ENCODE measurements at places on chromosomes 3 and 15.
A peak's percentile ranks its signal among the peaks of the same experiment; 100 is the strongest.

GRCh38 chr15:35679186-35679585, 133.2 kb upstream of the DPH6 start:
- no peak for DNase-seq

GRCh38 chr3:24047513-24047912, 102.4 kb downstream of the NR1D2 start:
- no peak for DNase-seq

DNA sequence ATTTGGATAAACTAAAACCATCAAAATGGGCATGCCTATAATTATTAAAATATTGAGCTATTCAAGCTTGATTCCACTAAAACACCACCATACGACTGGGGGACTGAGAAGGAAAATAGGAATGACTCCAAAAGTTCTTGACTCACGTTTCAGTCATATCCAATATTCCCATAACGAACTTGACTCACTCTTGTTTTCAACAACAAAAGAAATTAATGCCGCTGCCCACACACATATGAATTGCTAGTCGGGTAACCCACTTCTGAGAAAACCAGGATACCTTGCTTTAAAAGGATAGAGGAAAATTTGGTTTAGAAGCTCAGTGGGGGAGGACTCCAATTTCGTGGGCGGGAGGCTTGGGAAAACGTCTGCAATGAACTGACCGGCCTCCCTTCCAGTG, 5.2 kb downstream of the HTR3C start:
- DNase-seq, result no peak

- DNase-seq, result no peak
These were observed 33.0 kb downstream of the ANP32A start for GRCh38 chr15:68787609-68788263.

- no peak for DNase-seq
These were observed 576.7 kb downstream of the MFSD1 start for GRCh38 chr3:159378396-159379194.

- no peak for DNase-seq
These were observed 270.8 kb upstream of the TOPAZ1 start for GRCh38 chr3:43970920-43971319.

GRCh38 chr3:172103724-172104123, 64.3 kb downstream of the FNDC3B start:
- no peak for DNase-seq

GRCh38 chr3:100407164-100407563, 5.8 kb downstream of the LNP1 start:
- no peak for DNase-seq

- DNase-seq, result no peak
These were observed 166.5 kb upstream of the NECTIN3 start for GRCh38 chr3:110905121-110905520.

DNA sequence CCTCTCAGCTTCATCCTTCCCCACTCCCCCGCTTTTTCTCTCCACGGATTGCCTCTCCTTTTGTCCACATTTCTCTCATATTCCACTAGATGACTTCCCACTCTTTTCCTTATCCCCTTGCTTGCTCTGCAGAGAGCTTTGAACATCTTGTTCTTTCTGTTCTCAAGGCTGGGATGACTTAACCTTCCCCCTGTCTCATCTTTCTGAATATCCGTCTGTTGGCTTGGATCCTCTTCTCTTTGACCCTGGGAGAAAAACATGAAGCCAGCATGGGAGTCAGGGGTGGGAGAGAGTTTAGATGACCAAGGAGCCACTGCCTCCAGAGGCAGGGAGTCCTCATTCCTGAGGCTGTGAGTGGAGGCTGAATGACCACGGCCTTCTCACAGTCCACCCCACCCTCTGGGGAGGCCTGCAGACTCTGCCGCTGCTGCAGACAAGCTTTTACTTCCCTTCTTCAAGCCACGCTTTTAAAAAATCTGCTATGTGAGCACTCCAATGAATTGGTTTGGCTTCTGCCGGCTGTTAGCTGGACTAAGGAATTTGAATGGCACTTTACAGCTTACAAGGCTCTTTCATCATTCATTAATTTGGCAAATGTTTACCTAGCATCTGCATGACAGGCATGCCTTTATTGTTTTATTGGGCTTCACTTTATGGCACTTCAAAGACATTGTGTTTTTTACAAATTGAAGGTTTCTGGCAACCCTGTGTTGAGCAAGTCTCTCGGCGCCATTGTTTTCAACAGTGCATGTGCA, 111.6 kb upstream of the SLC6A6 start:
- DNase-seq, result no peak

DNA sequence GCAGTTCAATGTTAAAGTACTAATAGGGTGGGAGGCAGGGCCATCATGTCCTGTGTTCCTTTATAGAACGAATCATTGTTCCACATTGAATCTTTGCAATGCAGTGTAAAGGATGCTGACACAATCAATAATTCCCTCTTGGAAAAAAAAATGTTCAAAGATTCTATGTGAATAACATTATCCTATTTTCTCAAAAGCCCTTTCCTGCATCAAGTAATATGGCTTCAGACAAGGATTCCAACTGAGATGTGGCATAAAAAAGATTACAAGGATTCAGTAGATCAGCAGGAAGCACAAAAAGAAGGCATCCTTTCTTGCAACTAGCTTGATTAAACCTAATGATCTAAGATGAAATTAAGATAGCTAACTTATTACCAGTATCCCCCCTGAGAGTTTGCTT, 454.0 kb upstream of the CADM2 start:
- DNase-seq, result no peak

DNA sequence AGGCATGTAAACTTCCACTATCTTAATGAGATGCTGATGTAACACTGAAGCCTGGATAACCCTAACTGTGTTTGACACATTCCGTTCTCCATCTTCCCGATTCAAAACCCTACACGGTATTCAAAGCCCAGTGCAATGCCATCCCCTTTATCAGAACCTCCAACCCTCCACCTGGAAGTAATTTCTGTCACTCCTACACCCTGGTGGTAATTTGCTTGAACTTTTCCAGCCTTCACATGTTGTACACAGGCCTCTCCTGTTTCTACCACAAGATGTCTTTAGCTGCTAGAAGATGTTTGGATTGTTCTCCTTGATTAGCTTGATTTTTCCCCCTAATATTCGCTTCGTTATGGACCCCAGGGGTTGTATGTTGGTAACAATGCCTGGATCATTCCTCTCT, 208.9 kb downstream of the CHST2 start:
- DNase-seq, result no peak

DNA sequence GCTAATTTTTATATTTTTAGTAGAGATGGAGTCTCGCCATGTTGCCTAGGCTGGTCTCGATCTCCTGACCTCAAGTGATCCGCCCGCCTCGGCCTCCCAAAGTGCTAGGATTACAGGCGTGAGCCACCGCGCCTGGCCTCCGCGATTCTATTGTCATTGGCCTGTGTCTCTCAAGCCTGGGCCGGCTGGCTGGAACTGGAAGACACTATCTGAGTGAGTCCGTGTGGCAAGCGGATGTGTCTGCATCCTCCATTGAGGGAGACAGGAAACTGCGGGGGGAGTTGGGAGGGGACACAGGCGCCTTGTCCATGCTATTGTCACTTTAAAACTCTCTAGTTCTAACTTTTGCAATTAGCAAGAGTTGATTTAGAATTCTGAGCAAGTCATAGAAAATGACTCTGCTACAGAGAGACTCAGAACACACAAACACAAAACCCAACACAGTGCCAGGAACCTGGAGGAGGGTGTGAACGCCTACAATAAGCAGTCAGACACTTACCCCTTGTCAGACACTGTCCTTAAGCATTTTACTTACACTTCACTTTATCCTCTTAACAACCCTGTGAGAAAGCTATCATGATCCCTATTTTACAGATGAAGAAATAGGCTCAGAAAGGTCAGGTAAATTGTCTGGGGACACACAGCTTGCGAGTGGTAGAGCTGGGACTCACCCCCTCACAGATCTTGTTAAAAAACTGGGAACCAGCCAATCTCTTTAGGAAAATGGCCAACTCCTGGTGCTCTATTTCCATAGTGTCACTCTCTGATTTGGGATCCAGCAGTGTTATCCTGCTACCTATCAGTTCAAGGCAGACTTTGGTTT, 38.7 kb downstream of the ANP32A start:
- DNase-seq, result peak; percentile 42

- DNase-seq, result no peak
These were observed 33.3 kb downstream of the ATG7 start for GRCh38 chr3:11305509-11305908.

DNA sequence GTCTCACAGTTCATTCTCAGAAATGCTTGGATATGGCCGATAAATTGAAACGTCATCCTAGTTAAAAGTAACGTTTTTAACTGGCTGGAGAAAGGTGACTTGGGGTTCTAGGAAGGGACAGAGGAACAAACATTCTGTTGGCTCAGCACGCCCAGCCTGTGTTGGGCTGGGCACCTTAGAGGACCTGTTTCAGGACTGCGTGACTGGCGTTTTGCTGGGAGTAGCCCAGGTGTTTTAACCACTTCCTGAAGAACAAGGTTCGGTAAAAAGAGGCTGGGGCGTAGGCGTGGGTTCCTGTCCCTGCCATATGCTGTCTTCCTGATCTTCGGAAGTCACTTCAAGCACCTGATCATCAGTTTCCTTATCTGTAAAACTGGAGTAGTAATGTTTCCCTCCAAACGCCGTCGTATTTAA, 1.1 kb upstream of the TLNRD1 start:
- DNase-seq, result no peak

GRCh38 chr15:99187936-99188335, 61.4 kb downstream of the TTC23 start:
- no peak for DNase-seq

DNA sequence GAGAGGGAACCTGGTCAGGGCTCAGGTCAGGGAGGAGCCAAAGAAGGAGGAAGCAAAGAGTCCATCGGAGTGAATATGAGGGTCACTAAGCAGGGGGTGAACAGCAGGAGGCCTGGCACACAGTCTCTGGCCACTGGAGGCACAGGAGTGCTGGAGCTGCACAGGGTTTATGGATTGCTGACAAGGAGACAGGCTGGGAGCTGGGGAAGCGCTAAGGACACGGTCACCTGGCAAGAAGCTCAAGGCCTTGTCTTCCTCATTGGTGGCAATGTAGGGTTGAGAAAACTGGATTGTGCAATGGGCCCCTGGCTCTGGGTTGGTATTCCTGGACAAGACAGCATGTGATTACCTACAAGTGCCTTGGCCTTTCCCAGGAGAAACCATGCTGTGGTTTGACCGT, 5.8 kb upstream of the CAMP start:
- DNase-seq, result no peak

GRCh38 chr3:80187981-80188380, 420.2 kb upstream of the ROBO1 start:
- no peak for DNase-seq

DNA sequence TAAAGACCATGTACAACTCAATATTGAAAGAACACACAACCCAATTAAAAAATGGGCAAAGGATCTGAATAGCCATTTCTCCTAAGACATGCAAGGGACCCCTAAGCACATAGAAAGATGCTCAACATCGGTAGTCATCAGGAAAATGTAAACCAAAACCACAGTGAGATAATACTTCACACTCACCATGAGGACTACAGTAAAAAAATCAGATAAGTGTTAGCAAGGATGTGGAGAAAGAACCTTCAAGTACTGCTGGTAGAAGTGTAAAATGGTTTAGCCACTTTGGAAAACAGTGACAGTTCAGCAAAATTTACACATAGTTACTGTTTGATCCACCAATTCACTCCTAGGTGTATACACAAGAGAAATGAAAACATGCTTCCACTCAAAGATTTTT, 30.1 kb upstream of the XIRP1 start:
- no peak for DNase-seq

DNA sequence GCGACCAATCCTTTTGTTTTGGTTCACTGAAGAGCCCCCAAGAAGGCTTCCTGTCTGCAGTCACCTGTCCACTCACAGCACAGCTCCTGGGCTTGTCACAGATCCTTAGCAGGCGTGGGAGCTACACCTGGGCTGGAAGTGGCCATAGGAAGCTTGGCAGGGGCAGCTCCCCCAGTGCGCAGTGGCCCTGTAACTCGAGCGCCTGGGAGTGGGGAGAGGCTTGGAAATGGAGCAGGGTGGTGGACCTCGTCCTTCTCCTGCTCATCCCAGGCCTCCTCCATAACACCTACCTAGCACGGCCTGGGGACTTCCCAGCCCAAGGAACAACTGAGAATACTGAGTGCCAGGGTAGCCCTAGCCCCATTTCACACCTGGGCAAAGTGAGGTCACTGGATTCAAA, 19.3 kb upstream of the TGM5 start:
- no peak for DNase-seq

- DNase-seq, result no peak
These were observed 54.3 kb upstream of the AGTR1 start for GRCh38 chr3:148643389-148643840.

- DNase-seq, result no peak
These were observed 42.0 kb upstream of the CTDSPL2 start for GRCh38 chr15:44385344-44385942.

DNA sequence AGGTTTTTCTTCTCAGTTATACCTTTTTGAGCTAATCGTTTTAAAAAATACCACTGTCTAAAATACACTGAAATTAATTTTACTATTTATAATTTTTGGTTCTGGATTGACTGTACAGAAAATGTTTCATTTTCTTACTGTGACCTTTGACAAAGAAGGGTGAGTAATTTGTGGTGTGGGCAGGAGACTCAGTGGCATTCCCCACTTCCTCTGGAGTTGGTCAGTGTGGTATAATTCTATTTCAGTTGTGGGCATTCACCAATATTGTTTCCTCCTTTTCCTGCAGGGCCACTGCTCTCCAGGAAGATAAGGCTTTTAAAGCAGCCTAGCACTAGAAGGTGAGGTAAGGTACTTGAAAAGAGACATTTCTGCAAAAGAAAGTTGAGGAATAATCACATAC, 6.5 kb downstream of the DAG1 start:
- no peak for DNase-seq

DNA sequence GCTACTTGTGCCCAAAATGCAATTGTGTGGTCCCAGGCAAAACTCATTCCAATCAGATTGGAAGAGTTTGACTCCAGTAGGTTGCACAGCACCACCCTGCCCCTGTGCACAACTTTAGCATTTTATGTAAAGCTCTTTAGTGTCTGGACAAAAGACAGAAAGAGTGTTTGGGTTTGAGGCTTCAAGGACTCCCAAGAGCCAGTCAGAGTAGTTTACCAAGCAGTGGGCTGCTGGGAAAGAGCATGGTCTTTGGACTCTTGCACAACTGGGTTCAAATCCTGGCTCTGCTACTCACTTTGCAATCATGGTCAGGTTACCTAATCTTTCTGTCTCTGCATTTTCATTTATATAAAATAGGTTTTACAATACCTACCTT, 75.8 kb upstream of the UMPS start:
- no peak for DNase-seq

GRCh38 chr3:183006396-183007002, 26.2 kb upstream of the DCUN1D1 start:
- no peak for DNase-seq

DNA sequence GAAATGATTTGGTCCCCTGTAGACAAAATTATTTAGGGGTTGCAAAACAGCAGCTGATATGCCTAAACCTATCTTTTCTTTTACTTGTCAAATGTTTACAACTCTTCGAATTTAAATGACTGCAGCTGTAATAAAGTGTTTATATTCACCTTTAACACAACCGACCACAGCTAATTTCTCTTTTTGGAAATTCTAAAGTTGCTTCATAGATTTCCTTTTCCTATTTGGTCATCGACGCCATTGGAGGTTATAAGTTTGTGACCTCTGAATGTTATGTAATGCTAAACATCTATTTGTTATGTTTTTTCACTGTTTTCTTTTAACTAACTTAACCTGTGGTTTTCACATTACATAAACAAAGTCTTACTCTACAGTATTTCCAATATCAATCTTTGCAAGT, 1094.9 kb upstream of the EPHA6 start:
- DNase-seq, result no peak
